ENCODE measurements at places on chromosomes 16 and 17. TPM values are rescaled to one million over a fixed set of nuclear protein-coding genes. Genes with fewer than 3 reads are reported as not detected.
A peak's percentile ranks its signal among the peaks of the same experiment; 100 is the strongest.

DNA sequence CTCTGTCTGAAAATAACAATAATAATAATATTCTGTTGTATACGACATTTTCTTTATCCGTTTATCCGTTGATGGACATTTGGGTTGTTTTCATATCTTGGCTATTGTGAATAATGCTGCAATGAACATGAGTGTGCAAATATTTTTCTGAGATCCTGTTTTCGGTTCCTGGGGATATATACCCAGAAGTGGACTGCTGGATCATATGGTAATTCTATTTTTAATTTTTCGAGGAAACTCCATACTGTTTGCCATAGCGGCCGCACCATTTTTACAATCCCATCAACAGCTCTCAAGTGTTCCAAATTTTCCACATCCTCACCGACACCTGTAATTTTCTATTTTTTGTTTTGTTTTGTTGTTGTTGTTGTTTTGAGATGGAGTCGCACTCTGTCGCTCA, 5.3 kb upstream of the PRSS41 start:
- no peak for DNase-seq

Gene NBR1
- 131 TPM for total RNA-seq

GRCh38 chr16:68470461-68471150, 22.3 kb upstream of the SMPD3 start:
- DNase-seq: no peak

- DNase-seq: no peak
Observed at GRCh38 chr17:50834429-50835300, 721 bp upstream of the WFIKKN2 start.

DNA sequence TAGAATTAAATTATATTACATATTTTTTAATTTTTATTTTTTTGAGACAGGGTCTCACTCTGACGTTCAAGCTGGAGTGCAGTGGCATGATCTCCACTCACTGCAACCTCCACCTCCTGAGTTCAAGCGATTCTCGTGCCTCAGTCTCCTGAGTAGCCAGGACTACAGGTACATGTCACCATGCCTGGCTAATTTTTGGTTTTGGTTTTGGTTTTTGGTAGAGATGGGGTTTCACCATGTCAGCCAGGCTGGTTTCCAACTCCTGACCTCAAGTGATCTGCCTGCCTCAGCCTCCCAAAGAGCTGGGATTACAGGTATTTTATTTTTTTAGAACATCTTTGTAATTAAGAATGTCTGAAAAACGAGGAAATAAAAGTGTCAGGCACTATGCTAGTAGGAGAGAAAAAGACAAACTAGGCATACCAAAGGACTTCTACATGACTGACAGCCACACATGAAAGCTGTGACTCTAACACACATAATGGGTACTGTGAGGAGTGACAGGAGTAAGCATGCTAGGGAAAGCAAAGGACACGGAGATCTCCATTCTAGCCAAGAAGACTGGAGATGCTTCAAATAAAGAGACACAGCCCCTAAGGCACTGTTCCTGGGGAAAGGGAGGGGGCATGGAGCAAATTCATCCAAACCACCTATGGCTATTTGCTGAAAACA, 7.3 kb downstream of the GNA13 start:
- DNase-seq: no peak

GRCh38 chr17:9266697-9267117, 245.4 kb downstream of the NTN1 start:
- no peak for DNase-seq

DNA sequence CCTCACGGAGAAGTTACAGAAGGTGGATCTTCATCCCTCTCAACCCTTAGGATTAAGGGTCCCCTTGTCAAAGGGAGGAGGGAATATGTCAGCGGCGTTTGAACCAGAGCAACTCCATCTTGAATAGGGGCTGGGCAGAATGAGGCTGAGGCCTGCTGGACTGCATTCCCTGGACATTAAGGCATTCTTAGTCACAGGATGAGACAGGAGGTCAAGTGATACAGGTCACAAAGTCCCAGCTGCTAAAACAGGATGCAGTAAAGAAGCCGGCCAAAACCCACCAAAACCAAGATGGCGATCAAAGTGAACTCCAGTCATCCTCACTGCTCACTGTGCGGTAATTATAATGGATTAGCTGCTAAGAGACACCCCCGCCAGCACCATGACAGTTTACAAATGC, 36.7 kb downstream of the RBFOX3 start:
- DNase-seq: no peak

DNA sequence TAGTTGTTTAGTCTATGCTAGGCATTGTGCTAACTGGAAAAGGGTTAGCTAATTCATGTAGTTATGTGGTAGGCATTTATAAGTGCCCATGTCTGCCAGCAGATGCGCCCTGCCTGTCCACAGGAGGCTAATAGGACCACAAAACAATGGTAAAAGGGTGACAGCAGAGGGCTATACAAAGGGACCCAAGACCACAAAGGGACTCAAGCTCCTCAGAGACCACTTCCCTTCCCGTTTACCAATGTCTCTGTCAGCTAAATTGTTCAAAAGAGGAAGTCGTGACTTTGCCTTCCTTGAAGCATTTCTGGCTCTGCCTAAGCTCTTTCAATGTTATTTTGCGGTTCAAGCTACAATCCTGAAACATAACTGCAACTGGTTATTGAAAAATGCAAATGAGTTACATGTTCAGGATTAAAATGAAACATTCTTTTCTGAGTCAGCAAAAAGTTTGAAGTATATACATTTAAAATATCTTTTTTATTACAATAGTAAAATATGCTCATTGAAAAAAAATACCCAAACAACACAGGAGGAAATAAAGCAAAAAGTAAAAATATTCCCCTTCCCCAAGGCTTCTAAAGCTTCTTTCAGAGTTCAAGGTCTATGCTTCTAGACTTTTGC, 149.2 kb downstream of the MAF start:
- no peak for DNase-seq

DNA sequence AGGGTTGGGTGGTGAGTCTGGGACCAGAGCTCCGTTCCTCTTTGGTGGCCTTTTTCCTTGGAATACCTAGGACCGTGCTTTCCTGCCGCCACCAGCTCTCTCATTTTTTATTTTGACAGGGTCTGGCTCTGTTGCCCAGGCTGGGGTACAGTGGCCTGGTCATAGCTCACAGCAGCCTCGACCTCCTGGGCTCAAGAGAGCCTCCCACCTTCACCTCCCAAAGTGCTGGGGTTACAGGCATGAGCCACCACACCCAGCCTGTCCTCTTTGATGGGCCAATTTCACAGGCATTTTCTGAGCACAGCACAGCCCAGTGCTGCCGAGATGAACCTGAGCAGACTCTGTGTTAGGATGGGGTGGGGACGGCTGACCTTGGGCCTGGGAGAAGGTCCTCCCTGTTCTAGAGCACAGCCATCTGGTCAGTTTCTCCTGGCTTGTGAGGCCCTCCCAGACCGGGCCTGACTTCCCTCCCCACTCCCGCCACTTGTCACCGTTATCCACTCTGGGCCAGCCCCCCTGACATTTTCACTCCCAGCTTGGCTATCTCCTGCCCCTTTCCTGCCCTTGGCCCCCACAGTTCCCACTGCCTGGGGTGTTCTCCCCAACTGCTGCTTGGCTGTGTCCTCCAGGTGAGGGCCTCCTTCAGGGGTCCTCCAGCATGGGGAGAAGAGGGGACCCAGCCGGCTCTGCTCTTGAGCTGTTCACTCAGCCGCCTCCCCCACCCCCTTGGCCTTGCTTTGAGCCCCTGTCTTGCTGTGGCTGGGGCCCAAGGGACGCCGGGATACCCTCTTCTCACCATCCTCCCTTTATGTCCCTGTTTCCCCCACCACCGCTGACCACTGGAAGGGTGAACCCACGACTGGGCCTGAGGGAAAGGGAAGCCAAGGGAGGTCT, 5.0 kb downstream of the ADCY7 start:
- no peak for DNase-seq

- DNase-seq: no peak
Observed at GRCh38 chr17:68176718-68177117, 71.1 kb upstream of the AMZ2 start.

Gene TMEM100
- 6.7 TPM for total RNA-seq

Gene CDH5
- total RNA-seq: 52.8 TPM

DNA sequence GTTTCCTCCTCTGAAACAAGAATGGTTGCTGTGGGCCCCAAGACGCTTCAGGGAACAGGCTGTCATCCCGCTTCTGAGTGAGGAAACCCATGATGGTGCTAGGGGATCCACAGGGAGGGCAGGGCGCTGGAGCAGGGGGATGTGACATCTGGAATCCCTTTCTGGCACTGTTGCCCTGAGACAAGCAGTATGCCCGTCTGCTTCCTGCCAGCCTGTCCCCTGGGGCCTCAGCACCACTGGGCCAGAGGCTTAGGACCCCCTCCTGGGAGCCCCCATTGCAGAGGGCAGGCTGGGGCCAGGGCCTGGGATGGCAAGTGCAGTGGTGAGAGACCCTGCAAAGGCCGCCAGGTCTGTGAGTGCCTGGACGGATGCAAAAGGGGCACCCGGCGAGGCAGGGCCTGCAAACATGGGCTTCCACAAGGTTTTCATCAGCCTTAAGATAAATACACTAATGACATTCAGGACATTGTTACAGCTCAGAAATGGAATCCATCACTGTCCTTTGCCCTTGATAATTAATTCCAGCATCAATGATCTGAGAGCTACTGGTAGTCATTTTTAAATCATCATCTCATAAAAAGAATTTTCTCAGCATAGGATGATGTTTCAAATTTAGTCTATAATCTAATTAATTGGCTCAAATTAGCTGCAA, 51.6 kb downstream of the PRMT7 start:
- no peak for DNase-seq

DNA sequence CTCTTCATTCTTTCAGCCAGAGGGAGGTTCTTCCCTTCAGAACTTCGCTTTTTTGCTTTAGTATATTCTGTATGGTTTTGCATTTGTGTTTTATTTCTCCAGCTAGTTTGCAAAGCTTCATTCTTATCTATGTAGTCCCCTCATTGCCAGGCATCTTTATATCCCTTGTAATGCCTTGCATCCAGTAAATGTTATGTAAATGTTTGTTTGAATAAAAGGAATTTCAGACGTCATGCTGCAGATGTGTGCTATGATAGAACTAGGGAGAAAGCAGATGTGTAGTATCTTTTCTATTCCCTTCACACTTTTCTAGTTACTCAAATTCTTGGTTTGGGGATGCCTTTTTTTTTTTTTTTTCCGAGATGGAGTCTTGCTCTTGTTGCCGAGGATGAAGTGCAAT, 62.6 kb upstream of the RASL10B start:
- DNase-seq: no peak

GRCh38 chr17:30550512-30551273, 73.5 kb downstream of the GOSR1 start:
- DNase-seq: no peak

Gene RAB11FIP4
- 11.8 TPM for total RNA-seq

DNA sequence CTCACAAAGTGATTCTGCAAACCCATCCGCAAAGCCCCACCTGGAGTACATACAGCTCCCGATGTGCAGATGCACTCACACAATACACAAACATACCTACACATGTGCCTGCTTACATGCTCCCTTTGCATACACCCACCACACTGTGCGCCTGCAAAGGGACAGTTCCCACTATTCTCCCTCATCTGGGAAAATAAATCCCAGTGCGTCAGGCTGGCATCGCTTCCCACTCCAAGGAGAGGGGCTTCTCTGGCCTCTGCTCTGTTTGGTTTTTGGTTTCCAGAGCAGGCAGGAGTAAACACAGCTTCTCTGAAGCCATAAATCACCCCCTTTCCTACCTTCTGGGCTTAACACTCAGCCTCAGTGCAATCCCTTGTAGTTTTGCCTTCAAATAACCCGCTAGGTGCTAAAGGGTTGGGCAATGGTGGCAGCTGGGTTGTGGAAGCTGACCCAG, 14.7 kb downstream of the HOXB4 start:
- no peak for DNase-seq

GRCh38 chr16:3009568-3010390, 2.9 kb upstream of the CLDN9 start:
- DNase-seq: peak; percentile 49

DNA sequence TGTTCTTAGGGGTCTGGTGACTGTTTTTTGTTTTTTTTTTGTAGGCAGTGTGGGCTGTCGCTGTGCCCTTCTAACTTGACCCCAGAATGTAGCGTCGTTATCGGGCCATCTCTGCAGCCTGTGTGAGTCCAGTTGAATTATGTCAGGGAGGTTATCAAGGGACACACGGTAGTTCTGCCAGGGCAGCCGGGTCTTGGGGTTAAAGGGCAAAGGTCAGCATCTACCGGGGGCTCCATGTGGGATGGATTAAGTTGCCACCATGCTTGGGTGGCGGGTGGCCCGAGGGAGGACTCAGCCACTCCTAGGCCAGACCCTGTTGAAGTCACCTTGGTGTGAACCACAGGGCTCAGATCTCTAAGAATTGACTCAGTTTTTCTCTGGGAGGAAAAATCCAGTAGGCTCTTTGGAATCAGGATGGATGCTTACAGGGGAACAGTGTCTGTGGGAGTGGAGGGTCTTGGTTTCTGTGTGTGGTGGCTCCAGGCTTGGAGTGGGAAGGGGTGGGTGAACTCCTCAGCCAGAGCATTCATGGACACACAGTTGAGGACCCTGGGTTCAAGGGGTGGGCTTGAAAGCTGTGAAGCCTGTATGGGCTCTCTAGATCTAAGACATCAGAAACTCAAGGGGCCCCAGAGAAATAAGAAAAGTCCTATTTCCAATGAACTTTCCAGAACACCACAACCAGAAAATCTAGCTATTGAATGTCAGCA, 191.7 kb downstream of the IRF8 start:
- no peak for DNase-seq

Gene APPBP2
- 30.2 TPM for total RNA-seq

Gene LAT
- 4.0 TPM for total RNA-seq

Gene ZNF594
- total RNA-seq: 22.6 TPM

DNA sequence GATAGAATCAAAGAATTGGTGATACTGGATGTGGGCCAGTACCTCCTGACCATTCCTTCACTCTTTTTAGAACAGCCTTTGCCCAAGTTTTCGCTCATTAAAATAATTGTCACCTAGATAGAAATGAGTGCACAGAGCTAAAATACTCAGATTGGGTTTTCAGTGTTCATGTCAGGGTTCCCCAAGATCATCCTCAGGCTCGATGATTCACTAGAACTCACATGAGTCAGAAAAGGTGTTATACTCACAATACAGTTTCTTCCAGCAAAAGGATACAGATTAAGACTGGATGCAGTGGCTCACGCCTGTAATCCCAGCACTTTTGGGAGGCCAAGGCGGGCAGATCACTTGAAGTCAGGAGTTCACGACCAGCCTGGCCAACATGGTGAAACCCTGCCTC, 19.9 kb downstream of the ERCC4 start:
- no peak for DNase-seq

Gene GRIN2C
- total RNA-seq: not detected

Gene NPIPA1
- total RNA-seq: 77.1 TPM

Gene TMEM238L
- 0.66 TPM for total RNA-seq

GRCh38 chr16:49524216-49524946, 150.8 kb downstream of the C16orf78 start:
- DNase-seq: no peak

Gene NPW
- total RNA-seq: not detected

GRCh38 chr16:82232806-82233205, 62.8 kb upstream of the MPHOSPH6 start:
- DNase-seq: no peak

Gene ETV4
- 2.0 TPM for total RNA-seq

- no peak for DNase-seq
Observed at GRCh38 chr17:1107777-1108477, 71.9 kb downstream of the ABR start.
